Head of caudate nucleus (tissue), 42 donors: ENCODE measurements at places on chromosomes 4 and X.

DNA sequence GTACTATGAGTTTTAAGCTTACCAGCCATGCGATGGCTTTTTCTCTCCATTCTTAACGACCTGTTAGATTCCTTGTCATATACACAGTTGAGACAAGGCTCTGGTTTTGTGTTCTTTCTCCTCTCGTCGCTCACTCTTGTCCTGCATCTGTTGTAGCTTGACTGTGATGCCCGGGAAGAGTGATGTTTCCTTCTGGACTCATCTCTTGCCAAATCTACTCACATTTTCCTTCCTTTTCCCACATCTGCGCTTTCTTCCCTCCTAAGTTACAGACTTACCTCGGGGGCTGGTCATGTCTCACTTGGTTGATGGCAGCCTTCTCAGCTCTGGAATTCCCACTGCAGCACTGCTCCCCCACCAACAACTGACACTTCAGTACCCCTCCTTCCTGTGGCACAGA, 4.8 kb upstream of the MAP7D3 start:
- DNase-seq, result no peak

- DNase-seq, result no peak
Observed at GRCh38 chr4:5444918-5445517, 263.3 kb downstream of the EVC2 start.

DNA sequence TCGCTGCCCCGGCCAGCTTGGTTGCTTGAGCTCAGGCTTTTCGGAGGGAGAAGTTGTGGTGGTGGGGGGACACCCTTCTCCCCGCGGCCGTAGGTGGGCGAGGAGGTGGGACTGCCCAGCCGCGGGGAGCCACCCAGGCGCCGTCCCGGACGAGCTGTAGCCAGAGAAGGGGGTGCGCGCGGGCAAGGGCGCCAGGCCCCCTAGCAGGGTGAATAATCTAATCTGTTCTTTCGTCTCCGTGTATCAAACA, 3.1 kb downstream of the MID1IP1 start:
- peak; percentile 5 for DNase-seq

GRCh38 chr4:24278693-24279092, 305.7 kb downstream of the DHX15 start:
- no peak for DNase-seq

- DNase-seq, result no peak
Observed at GRCh38 chr4:39706334-39706733, 8.4 kb downstream of the UBE2K start.

DNA sequence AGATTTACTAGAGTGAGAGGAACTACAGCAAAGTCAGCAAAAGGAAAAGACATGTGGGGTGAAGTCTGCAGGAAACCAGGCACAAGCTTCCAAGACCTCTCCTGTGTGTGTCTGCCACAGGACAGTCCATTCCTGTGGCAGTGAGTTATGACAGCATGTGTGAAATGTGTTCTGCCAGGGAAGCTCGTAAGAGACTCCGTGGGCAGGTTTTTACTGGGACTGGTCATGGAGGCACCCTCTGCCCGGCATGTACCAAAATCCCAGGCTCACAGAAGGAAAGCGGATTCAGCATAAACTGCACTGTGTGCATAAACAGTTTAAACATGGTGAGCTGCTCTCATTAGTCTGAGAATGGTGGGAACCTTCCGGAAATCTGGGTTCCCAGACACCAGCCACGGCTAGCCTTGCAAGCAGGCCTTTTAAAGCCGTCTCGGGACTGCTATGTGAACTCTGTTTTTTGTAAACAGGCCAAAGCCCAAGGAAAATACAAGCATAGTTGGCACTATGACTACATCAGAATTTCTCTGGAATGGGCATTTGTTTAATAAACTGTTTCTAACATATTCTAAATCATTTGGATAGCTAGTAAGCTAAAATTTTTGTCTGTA, 288.5 kb downstream of the TENM3 start:
- DNase-seq, result no peak

DNA sequence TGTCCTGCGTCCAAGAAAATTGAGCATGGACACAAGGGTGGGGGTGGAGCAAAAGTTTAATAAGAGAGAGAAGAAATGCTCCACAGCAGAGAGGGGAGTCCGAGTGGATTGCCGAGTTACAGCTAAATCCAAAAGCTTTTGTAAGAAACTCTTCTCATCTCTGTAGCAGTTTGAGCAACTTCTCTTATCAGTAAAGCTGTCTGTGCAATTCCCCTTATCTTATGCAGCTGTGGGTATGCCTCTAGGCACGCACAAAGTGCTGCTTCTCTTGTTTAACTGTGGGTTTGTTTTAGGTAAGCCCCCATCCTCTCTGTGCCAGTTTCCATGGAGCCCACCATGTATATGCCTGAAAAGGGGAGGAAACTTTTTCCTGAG, 44.8 kb downstream of the HMGB2 start:
- no peak for DNase-seq

GRCh38 chrX:85859426-85859825, 187.9 kb downstream of the CHM start:
- no peak for DNase-seq

GRCh38 chr4:173333658-173334084, 487 bp downstream of the HMGB2 start:
- DNase-seq, result no peak

- no peak for DNase-seq
Observed at GRCh38 chr4:153529646-153530045, 63.5 kb downstream of the TMEM131L start.

GRCh38 chrX:123570011-123570590, 162.8 kb downstream of the THOC2 start:
- DNase-seq, result no peak

DNA sequence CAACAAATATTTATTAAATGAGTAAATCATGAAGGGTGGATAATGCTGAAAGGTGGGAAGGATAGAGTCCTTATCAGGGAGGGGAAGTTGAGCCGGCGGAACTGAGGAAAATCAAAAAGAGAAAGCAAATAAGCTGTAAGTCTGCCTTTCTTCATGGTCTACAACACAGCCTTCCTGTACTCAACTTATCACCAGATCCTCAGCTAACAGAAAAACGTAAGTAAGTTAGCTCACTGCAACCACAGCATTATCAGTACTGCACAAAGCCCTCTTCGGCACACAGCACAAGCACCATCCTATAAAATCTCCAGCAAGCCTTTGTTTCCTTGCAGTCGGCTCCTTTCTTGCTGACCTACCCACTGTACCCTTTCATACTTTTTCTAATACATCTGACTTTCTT, 70.3 kb downstream of the CRMP1 start:
- no peak for DNase-seq

DNA sequence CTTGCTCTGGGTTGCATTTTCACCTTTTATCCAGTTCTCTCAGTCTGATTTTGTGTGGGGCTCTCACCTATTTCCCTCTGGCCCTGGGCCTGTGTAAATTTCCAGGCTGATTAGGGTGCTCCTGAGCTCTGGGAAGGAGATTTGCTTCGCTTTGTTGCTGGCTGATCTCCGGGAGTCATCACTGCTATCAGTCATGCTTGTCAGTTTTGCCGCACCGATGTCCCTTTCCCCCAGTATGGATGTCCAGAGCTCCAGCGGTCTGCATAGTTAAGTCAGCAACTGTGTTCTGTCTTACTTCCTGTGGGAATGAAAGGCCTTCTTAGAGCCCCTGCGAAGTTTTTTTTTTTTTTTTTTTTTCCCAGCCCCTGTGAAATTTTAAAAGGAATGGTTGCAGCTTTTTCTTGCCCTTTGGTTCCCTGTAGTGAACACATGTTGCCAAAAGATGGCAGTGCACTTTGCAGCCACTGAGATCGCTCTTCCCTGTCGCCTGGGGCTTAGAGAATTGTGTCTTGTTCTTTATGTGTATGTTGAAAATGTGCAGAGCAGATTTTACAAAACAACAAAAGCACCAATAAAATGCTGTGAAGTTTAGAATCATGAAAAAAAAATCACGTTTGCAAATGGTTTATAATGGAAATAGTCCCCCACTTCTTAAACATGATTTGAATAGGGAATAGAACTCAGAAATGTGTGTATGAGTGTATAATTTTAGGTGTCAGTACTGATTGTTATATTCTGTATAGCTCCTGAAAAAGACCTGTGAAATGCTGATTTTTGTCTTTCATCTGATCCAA, 109.1 kb upstream of the SLC4A4 start:
- DNase-seq, result peak; percentile 48

- DNase-seq, result no peak
Observed at GRCh38 chrX:69016293-69016941, 148.8 kb downstream of the PJA1 start.

DNA sequence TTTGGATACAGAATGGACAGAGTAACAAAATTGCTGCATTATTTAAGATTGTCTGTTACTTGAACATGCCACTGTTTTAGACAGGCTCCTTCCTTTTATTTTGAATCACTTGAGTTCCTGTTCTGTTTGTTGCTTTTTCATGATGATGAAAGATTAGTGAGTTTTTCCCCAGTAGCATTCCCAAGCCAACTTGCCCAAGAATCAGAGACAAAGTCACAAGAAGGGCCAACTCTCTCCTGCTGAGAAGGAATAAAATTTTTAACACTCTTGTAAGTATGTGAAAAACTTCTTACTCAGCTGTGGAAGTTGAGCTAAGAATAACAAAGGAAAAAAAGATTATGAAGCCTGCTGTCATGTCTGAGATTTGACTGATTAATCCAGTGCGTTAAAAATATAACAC, 104.2 kb downstream of the KLHL8 start:
- DNase-seq, result no peak

DNA sequence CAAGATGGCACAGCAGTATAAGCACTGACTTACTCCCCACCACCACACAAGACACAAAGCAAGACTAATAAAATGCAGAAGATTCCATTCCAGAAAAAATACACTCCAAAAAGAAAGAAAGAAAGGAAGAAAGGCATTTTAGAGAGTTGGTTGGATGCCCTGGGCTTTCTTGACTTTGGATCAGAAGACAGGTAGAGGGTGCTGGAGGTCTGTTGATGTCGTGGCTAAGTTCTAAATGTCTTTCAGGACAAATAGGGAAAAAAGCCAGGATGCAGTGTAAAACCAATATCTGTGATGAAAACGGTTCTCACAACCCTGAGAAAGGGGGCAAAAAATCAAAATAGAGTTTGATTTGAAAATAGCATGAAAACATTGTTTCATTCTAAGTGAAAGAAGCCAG, 555.2 kb upstream of the PRKX start:
- DNase-seq, result no peak

DNA sequence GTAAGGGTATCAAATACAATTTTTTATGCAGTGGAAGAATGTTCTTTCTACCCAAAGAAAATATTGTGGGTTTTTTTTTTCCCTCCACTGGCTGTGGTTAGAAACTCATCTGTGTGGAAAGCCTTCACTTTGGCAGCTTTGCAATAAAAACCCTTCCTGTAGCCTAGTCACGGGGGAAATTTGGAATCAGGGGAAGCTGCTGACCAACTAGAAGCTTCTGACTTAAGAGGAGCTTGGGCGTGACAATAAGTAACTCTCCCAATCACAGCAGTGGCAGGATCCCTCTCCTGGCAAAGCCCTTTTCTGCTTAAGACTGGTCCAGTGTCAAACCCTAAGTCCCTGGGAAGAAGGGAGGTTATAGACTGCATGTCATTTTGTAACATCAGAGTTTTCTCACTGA, 87.9 kb downstream of the LRRC66 start:
- DNase-seq, result no peak

- DNase-seq, result no peak
Observed at GRCh38 chr4:102411408-102411807, 66.1 kb upstream of the SLC39A8 start.
